Mucosa of gallbladder (tissue), 1 donor: ENCODE measurements at places on chromosomes 12 and 14.
A peak's percentile ranks its signal among the peaks of the same experiment; 100 is the strongest.

DNA sequence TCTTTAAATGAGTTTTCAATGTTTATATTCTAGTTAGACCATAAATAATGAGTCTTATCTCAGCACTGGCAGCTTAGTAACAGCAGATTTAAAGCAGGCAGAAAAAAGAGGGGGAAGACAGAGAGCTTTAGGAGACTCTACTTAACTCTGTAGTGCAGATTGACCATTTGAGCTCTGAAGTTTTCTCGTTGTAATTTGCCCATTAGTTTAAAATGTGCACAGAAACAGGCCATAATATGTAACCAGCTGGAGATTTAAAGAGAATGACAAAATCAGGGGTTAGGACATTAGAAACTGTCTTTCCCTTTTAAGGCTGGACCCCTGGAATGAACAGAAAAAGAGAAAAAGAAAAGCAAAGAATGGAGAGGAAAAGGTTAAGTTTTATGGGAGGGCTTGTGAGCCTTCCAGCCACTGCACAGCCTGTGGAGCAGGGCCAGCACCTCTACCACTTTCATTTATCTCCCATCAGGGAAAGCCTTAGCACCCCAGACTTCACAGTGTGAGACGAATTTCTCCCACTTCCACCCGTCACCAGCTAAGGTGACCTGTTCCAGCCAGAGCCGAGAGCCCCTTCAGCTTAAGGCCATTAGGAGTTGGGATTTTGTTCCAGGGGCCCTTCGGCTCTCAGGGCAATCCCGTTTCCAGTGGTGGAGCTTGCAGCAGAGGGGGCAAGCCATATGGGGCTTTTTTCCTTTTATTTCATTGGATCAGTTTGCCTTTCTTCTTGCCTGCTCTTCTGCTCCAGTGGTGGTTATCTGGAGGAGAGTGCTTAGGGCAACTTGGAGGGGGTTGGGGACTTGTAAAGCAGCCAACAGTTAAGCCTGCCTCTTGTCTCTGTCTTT lies 8.0 kb downstream of the IL22 start:
- DNase-seq: no peak

DNA sequence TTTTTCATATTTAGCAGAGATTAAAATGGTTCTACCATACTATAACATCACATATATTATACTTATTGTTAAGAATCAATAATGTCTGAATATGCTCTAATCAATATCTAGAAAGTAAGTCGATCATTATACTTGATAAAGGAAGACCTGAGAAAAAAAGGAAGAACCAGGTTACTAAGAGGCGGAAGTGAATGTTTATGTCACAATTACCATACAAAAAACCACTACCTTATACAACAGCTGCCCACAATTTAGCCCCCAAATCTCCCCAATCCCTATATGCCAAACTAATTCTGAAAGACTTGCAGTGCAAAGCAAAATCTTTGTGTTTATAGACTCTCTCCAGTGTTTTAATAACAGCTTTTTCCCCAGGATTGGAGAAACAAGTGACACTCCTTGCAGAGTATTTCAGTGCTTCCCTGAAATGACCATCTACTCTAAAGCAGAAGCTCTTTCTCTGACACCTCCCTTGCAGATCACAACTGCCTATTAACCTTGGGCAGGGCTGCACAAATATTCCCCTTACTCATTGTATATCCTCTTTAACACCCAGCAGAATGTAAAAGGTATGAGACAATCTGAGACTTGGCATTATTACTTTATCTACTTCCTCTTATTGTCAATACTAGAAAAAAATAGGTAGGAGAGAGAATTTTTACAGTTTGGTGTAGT lies 12.7 kb upstream of the SLC2A3 start:
- no peak for DNase-seq

DNA sequence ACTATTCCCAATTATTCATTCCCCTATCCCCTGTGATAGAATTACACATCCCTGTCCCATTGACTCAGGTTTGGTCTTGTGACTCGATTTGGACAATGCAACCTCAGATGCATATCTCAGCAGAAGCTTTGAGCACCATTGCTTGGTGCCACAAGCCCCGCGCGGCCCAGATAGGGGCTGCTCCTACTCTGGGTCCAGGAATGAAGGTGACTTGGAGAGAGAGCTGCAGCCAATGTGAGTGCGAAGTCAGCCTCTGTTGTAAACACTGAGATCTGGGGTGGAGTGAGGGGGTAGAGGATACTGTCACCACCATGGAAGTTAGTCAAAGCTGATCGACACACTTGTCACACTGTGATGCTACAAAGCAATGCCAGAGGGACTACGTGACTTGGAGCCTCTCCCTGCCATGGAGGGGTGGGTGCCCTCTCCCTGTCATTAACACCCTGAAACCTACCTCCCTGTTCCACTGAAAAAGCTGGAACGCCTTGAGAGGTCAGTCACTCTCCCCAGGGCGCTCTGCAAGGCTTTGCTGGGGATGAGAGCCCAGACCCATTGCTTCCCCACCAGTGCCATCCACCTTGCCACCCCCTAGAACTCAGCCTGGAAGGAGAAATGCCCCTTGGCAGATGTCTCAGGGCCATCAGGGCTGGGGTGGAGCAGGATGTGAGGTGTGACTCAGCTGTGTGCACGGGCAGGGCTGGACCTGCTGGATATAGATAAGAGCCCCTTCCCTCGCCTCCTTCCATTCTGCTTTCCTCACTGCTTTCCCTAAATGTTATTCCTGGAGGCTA lies 6.6 kb upstream of the PLEK2 start:
- no peak for DNase-seq

DNA sequence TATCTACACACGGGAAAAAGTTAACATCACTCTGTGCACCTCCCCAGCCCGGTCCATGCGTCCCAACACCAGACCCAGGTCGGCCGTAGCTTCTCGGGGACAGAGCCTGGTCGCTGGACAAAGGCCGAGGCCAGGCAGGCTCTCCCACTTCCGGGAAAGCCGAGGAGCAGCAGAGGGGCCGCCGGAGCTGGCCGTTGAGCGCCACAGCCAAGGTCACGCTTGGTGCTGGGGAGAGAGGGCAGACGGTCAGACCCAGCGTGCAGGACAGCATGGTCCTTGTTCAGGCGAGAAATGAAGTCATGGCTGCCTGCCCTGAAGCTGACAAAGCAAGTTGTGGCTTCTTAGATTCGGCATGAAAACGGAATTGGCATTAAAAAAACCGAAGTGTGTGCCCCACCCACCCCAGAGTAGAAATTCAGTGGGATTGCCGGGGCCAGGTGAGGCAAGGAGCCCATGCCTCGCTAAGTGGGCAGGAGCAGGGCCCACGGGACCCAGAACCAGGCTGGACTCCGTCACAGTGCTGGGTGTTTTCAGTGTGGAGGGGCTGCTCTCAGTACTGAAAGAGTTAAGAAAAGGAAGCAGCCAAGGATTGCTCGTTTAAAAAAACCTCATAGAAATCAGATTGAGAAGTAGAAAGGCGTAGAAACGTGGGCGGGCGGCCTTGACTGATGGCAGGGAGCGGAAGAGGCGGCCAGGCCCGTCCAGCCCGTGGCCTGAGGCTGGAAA lies 4.3 kb downstream of the ARL6IP4 start:
- no peak for DNase-seq

GRCh38 chr14:96038558-96038919 lies 623 bp upstream of the C14orf132 start:
- no peak for DNase-seq

DNA sequence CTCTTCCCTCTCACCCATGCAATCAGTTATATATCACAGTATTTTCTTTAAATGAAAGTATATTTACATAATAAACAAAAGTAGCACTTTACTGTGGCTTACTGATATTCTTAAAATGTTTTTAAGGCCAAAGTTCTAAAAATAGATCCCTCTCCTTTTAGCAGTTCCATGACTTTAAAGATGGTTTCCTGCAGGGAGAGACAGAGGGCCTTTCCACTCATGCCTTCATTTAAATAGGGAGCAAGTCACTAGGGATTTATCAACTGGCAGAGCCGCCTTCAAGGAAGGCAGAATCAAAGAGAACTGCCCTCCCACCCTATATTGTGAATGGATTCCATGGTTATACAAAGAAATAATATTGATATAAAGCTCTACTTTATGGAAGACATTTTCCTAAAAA lies 55.5 kb downstream of the DUSP16 start:
- no peak for DNase-seq

DNA sequence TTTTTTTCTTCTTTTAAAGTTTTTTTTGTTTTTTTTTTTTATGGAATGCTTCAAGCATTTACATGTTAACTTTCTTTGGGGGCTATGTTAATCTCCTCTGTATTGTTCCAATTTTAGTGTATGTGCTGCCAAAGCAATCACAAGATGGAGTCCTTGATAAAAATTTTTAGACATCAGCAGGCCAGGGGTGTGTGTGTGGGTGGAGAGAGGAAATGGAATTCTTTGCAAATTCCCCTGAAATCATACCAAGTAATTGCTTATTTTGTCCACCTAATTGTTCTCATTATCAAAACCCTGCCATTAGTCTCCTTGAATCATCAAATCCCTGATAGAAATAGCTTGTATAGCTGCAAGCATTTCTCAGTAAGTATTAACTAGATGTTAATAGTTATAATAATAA lies 21.7 kb downstream of the RNF212B start:
- DNase-seq: no peak

- no peak for DNase-seq
Observed at GRCh38 chr12:52250048-52250990, 17.3 kb downstream of the KRT7 start.

DNA sequence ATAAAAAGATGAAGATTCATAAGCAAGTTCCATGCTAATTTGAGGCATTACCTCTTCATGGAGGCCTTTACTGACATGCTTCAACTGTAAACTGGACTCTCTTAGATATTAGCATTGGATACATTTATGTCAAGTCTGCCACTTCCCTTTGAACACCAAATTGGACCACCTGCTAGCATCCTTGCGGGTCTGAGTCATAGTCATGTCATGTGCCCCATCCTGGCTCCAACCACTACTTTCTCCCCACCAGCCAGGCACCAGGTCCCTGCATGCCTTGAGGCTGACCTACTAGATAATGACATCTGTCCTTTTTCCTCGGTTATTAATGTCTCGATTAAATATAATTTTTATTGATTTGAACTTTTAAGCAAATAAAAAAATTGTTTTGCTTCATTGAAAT lies 32.9 kb upstream of the EEA1 start:
- DNase-seq: no peak

DNA sequence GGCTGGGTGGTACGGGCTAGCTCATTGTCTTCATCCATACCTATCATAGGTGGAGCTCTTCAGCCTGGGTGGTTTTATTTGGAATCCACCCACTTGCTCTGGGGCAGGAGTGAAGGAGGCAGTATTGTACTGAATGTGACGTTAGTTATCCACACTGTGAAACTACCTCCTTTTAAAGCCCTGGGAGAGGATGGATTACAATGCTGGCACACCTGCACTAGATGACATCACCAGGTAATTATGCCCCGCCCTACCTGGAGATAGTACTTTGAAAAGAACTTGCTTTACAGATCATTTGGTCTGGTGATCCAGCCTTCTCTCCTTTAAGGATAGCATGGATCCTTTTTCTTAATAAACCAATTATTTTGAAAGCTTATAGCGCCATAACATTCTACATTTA lies 78.0 kb downstream of the B4GALNT3 start:
- peak; percentile 82 for DNase-seq

DNA sequence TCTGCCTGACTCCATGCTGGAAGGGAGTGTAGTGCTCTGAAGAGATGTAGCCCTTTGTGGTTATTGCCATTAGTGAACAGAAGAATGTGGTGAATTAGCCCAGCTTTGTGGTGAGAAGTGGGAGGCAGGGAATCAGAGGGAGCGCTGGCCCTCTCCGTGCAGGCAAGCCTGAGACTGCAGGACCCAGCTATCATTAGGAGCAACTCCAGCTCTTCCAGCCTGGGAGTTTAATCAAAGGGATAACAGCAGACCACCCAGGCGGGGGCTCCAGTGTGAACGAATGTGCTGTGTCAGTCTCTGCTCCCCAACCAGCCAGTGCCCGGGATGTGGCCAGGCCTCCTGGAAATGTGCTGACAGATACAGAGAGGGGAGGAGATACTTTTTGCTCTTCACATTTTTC lies 142.7 kb downstream of the TTLL5 start:
- DNase-seq: no peak

- no peak for DNase-seq
Observed at GRCh38 chr12:122086116-122086515, 7.6 kb downstream of the MLXIP start.

- DNase-seq: no peak
Observed at GRCh38 chr12:132398386-132398991, 69.1 kb upstream of the GALNT9 start.

- no peak for DNase-seq
Observed at GRCh38 chr14:44910821-44911220, 50.9 kb downstream of the KLHL28 start.

DNA sequence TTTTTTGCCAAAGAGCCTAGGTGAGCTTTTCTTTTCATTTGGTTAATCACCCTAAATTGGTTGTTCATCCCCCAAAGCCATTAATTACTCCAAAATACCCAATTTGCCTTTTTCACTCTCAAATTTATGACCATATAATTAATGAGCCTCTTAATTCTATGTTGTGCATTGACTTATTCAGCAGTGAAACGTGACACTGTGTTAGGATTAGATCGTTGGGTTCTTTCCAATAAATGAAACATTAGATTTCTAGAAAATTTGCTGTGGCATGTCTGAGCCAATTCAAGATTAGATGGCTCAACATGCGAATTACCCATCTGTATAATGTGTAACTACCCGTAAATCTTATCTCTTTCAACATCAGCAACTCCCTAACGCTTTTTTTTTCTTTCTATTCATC lies 273.4 kb downstream of the BMP4 start:
- DNase-seq: no peak

DNA sequence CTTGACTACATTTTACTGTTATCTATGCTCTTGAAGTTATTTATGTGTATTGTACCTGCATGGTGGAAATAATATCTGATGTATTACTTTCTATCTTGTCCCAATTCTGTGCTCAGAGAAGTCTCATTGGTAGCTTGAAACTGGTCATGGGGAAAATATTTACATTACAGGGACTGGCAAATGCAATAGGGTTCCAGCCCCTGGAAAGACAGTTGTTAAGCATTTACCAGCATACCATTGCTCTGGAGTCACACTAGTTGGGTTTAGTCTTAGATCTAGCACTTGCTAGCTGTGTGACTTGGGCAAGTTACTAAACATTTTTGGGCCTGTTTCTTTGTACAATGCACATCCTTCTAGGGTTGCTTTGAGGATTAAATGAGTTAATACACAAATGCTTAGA lies 86.3 kb upstream of the NRXN3 start:
- DNase-seq: no peak

- no peak for DNase-seq
Observed at GRCh38 chr14:80059041-80059440, 152.3 kb downstream of the DIO2 start.
